ENCODE measurements at places on chromosomes 2 and 18.

DNA sequence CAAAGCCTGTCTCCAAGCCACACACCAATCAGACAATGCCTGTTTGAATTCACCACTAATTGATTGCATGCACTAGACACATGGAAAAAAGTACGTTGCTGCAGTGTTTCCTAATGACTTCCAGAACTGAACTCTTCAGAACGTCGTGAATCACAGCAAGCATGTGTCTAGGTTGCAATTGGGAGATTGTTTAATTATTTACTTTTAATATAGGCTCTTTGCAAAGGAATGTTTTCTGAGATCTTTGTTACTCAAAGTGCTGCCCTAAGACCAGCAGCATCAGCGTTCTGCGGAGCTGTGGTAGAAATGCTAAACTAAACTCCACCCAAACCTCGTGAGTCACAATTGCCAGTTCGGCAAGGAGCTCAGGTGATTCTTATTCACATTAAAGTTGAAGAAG is 52.7 kb upstream of the CCDC68 start:
- DNase-seq, result no peak

GRCh38 chr2:224309176-224309575 is 92.7 kb downstream of the FAM124B start:
- no peak for DNase-seq

DNA sequence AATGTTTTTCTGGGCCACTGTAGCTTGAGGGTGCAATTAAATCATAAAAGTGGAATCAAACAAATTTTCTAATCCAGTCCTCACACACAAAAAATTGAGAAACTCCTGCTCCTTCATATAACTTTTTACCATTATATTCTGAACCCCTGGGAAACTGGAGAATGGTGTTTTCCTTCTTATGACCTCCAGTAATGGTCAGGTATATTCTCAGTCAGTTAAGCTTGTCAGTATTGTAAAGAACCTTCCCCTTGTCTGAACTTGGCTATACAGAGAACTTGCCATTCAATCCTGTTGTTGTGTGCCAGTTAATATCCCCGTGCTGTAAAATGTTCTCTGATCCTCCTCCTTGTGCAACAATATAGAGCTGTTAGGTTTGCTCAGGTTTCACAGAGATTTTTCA is 39.5 kb downstream of the ZNF804A start:
- DNase-seq, result no peak

DNA sequence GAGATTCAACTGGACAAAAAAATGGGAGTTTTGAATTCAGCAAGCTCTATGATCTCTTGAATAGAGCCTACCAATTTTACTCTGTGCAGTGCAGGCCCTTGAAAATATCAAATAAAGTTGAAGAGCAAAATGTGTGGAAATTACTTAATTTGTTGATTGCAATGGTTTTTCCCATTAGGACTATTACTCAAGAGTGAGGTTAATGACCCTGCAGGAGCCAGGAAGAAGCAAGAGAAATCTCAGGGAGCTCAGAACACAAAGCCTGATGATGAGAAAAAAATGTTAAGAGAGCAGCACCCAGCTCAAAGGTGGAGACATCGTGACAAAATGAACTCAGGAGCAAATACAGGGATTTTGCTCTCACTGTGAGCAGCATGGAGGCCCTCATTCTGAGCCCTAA is 337.6 kb upstream of the TRIB2 start:
- no peak for DNase-seq
